ENCODE measurements at places on chromosomes 16 and 17. TPM values are rescaled to one million over a fixed set of nuclear protein-coding genes. Genes with fewer than 3 reads are reported as not detected.

The TBX21 gene
- not detected for total RNA-seq

DNA sequence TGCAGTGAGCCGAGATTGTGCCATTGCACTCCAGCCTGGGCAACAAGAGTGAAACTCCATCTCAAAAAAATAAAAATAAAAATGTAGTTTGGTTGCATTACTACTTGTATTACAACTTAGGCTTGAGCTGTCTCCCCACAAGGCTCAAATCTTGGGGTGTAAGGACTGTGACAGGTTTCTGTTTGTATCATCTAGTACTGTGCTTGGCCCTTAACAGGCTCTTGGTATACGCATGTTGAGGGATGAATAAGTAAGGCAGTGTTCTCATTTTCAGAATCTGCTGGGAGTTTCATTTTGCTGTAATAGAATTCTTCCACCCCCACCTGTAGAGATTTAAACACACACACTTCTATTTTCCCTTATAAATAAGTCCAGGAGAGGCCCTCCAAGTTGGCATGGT is 289.4 kb upstream of the EEF2KMT start:
- H3K36me3 ChIP-seq, result no peaks in the 10 kb centered on the region
- H3K4me3 ChIP-seq, result no peak overlapping the region
- H3K27ac ChIP-seq, result no peak overlapping the region

- peak; percentile 57 for DNase-seq
- no peaks in the 10 kb centered on the region for H3K36me3 ChIP-seq
- H3K27ac ChIP-seq, result no peak overlapping the region
- no peak overlapping the region for H3K4me3 ChIP-seq
Measured at GRCh38 chr17:38598536-38598935, 7.2 kb downstream of the SRCIN1 start.

GRCh38 chr16:13238182-13238581 is 336.8 kb downstream of the SHISA9 start:
- no peak overlapping the region for H3K27ac ChIP-seq
- H3K36me3 ChIP-seq, result no peaks in the 10 kb centered on the region
- no peak overlapping the region for H3K4me3 ChIP-seq
- H3K4me1 ChIP-seq, result no peaks in the 10 kb centered on the region

DNA sequence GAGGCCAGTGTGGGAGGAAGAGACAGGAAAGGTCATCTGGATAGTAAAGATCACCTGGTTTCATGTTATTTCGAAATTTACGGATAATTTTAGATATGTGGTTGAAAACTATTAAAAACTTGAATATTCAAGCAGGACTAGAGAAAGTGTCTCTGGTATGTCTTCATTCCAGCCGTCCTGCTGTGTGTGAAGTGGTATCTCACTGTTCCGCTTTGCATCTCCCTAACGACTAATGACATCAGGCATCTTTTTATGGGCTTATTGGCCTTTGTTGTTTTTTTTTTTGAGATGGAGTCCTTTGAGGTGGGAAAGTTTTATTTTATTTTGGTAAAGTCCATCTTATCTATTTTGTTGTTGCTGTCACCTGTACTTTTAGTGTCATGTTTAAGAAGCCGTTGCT is 214.4 kb upstream of the CHMP6 start:
- no peaks in the 10 kb centered on the region for H3K27me3 ChIP-seq
- no peak overlapping the region for H3K4me3 ChIP-seq
- peaks cover 4% of the 10 kb centered on the region for H3K36me3 ChIP-seq
- peaks cover 34% of the 10 kb centered on the region for H3K4me1 ChIP-seq

- no peak overlapping the region for H3K4me3 ChIP-seq
- no peak overlapping the region for H3K27ac ChIP-seq
- no peaks in the 10 kb centered on the region for H3K36me3 ChIP-seq
- DNase-seq, result peak; percentile 52
- peaks cover 3% of the 10 kb centered on the region for H3K4me1 ChIP-seq
Measured at GRCh38 chr16:84357191-84357651, 11.1 kb upstream of the ATP2C2 start.

DNA sequence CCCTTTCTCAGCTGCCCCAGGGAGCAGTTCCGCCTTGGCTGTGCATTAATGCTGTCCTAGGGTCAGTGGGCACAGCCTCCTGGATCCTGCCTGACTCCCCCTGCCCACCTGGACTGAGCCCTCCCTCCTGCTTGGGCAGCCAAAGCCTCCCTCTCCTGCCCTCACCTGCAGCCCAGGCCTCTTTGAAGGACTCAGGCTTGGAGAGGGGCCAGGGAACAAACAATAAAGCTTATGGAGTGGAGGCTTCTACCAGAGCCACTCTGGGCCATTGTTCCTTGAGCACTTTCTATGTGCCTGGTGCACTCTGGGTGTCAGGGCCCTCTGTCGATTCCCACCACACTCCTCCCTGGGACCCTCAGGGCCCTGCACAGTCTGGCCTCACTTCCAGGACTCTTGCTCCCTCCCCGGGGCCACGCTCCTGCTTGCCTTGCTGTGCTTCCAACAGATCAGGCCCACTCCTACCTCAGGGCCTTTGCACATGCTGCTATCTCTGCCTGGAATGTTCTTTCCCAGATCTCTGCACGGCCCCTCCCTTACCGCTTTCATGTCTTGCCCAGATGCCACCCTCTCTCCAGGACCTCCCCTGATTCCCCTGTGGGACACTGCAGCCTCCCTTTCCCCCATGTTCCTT is 5.0 kb downstream of the KCNJ12 start:
- peaks cover 56% of the 10 kb centered on the region for H3K27me3 ChIP-seq
- no peak overlapping the region for H3K4me3 ChIP-seq
- H3K4me1 ChIP-seq, result peaks cover 4% of the 10 kb centered on the region
- no peak for DNase-seq
- H3K27ac ChIP-seq, result no peak overlapping the region

- H3K4me1 ChIP-seq, result no peaks in the 10 kb centered on the region
- no peak overlapping the region for H3K27ac ChIP-seq
- DNase-seq, result no peak
- no peaks in the 10 kb centered on the region for H3K27me3 ChIP-seq
- H3K36me3 ChIP-seq, result peaks cover 23% of the 10 kb centered on the region
Measured at GRCh38 chr16:19639986-19640421, 78.0 kb downstream of the KNOP1 start.

DNA sequence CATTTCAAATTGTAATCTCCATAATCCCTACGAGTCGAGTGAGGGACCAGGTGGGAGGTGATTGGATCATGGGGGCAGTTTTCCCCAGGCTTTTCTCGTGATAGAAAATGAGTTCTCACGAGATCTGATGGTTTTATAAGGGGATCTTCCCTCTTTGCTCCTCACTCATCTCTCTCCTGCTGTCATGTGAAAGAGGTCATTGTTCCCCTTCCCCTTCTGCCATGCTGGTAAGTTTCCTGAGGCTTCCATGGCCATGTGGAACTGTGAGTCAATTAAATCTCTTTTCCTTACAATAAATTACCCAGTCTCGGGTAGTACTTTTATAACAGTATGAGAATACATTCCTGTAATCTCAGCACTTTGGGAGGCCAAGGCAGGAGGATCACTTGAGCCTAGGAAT is 76.7 kb upstream of the MARCHF10 start:
- H3K4me3 ChIP-seq, result no peak overlapping the region
- H3K27ac ChIP-seq, result no peak overlapping the region

- H3K4me3 ChIP-seq, result no peak overlapping the region
- H3K4me1 ChIP-seq, result no peaks in the 10 kb centered on the region
- no peak overlapping the region for H3K27ac ChIP-seq
- H3K36me3 ChIP-seq, result no peaks in the 10 kb centered on the region
- DNase-seq, result no peak
Measured at GRCh38 chr17:35390156-35390555, 16.7 kb upstream of the SLFN11 start.

The LPCAT2 gene
- total RNA-seq, result 8.6 TPM

DNA sequence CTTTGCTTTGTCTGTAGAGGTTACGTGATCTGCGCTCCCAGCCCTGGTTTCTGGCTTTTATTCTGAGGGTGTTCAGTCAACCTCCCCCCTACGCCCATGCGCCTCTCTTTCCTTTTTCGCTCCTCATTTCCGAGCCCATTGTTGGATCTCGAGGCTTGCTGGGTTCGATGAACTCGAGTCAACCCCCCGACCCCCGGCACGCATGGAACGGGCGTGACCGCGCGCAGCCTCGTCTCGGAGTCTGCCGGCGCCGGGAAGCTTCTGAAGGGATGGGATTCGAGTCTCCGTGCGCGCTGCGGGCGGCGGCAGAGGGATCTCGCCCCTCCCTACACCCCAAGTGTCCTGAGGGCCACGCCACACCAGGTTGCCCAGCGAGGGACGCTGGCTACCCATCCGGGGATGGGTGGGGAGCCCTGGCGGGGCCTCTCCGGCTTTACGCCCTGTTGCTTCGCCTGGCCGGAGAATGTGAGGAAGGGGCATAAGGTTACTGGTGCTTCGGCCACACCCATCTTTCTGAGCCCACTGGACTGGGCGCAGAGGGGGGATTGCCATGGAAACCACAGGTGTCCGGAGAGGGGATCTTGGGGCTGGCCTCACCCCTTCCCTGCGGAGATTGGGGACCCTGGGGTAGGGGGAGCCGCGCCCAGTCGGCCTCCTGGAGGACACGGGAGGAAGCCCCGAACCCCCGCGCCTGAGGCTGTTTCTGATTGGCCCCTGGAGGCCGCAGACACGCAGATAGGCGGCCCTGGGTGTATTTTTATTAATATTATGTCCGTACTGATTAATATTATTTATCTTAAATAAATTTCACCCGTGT is 1.8 kb downstream of the MAPT start:
- peaks cover 59% of the 10 kb centered on the region for H3K27me3 ChIP-seq
- H3K36me3 ChIP-seq, result no peaks in the 10 kb centered on the region
- H3K4me3 ChIP-seq, result no peak overlapping the region
- no peak for DNase-seq
- no peak overlapping the region for H3K27ac ChIP-seq

DNA sequence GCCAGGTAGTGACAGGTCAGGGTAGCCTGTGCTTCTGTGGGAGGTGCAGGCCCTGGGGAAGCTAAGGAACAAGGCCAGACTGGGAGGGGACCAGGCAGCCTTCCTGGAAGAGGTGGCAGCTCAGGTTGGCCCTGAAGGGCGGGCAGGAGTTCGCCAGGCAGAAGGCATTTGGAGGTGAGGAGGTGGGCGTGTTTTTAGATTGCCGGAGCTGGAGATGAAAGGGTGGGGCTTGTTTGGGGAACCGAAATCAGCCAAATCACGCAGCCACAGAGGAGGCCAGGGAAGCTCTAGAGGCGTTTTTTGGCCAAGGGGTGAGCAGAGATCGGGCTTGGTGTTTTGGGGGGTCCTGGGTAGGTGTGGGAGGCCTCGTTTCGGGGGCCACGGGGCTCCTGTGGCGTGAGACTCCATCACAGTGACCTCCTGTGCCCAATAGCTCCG is 7.6 kb downstream of the ADCY7 start:
- no peaks in the 10 kb centered on the region for H3K27me3 ChIP-seq
- no peak overlapping the region for H3K27ac ChIP-seq
- H3K4me1 ChIP-seq, result no peaks in the 10 kb centered on the region
- peaks cover 2% of the 10 kb centered on the region for H3K36me3 ChIP-seq
- DNase-seq, result no peak

The SALL1 gene
- 0.90 TPM for total RNA-seq

All from IMR-90 (cell line).